Mucosa of descending colon (tissue), 3 donors: ENCODE measurements at places on chromosomes 12 and 14.
A peak's percentile ranks its signal among the peaks of the same experiment; 100 is the strongest.

- DNase-seq = no peak
Observed at GRCh38 chr14:99971941-99972747, 93.1 kb upstream of the EVL start.

DNA sequence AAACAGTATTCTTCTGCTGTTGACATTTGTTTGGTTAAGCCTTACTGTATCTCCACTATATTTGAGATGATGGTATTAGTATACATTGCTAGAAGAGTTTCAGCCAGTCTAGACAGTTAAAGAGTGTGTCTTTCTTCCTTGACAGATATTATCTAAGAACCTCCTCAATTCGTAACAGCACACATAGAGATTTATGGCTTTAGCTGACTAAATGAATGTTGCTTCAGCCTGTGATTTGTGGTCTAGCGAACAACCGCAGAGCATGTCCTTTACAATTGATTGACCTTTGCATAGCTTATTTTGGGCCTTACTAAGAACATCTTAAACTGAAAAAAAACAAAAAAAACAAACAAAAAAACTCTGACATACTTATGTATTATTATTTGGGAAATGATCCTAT lies 122.2 kb downstream of the DAAM1 start:
- no peak for DNase-seq

DNA sequence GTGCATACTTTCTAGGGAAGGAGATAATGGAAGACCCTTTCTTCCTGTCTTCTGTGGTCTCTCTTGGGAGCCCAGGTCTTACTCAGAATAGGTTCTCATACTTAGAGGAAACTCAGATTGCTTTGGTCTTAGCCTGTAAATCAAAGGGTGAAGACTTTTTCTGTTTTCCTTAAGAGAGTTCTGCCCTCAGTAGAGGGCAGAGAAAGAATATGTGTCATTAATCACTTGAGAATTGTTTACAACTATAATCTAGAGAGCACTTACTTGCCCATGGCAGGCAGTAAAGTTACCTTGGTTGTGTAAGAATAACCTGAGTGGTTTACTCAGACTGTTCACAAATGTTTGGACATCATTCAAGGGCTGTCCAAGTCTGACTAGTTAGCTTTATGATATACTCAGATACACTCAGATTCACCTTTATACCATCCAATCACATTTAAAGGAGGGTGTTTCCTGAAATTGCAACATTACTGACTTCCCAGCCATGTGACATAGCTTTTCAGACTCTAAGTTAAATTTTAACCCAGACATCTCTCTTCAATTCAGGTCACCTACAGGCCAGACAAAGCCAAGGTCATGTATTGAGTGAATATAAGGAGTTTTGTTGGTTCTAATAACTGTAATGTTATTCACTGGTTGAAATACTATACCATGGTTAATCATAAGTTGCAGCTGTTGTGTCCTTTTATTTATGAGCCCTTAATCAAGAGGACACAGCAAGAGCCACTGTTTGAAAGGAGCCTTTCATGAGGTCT lies 372.2 kb downstream of the RAD51B start:
- DNase-seq = no peak

DNA sequence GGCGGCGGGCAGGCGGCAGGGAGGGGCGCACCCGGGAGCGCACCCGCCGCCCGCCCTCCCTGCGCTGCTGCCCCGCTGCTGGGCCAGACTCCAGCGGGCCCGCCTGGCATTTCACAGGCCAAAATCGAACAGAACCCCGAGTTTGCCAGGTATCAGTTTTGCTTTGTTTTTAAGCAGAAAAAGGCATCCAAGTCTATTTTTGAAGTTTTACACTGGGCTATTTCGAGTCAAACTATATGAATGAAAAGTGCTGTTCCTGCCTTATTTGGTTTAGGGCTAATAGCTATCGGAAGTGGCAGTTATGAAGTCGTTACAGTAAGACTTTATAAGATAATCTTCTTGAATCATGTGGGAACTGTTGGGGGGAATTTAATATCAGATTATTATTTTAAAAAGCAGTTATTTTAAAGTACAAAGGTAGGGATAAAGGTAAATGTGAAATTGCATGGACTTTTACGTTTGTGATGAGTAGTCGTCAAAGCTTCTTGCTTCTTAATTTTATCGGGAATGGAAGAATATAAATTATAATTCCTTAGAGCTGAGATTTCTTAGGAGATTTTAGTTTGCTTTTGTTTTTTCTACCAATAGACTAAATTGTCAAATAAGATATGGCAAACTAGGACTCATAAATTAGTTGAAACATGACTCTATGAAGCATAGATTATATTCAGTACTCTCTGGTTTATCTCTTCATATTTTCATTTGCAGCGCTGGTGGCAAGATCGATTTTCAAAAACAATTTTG lies 1.1 kb downstream of the MSRB3 start:
- no peak for DNase-seq

- no peak for DNase-seq
Observed at GRCh38 chr14:105627701-105628100, 101.3 kb downstream of the TMEM121 start.

- DNase-seq = no peak
Observed at GRCh38 chr12:90921536-90921935, 33.4 kb downstream of the CCER1 start.

- DNase-seq = no peak
Observed at GRCh38 chr12:13161172-13161571, 35.4 kb upstream of the EMP1 start.

DNA sequence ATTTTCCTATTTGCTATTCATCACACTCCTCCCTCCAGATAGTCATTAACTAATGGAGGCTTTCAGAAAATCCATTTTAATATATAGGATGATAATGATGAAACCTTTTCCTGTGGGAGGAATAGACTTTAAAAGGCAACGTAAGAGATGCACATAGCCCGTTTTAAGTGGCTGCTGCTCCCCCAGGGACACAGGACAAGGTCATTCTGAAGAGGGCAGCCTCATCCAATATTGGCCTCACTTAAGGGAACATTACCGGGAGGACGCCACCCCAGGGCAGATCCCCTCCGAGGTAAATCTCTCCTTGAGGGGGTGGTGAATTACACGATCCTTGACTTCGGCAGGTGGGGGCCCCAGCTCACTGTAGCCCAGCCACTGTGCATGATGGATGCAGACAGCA lies 131.9 kb downstream of the PIWIL1 start:
- no peak for DNase-seq

DNA sequence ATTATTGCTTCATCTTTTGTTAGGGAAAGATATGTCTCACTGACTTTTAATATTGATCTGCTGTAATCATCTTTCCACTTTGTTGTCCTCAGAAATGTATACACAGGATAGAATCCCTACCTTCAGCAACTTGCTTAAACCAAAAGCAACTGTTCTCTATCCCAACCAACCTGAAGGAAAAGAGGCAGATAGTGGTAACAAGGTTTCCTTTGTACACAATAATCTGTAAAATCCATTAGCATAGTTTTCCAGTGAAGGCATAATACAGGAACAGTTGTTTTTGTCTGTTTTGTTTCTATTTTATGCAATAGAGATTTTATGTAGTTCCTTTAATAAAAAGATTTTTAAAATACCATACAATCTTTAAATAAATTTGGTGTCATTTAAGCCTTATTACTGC lies 170.5 kb downstream of the PIK3C2G start:
- DNase-seq = no peak

DNA sequence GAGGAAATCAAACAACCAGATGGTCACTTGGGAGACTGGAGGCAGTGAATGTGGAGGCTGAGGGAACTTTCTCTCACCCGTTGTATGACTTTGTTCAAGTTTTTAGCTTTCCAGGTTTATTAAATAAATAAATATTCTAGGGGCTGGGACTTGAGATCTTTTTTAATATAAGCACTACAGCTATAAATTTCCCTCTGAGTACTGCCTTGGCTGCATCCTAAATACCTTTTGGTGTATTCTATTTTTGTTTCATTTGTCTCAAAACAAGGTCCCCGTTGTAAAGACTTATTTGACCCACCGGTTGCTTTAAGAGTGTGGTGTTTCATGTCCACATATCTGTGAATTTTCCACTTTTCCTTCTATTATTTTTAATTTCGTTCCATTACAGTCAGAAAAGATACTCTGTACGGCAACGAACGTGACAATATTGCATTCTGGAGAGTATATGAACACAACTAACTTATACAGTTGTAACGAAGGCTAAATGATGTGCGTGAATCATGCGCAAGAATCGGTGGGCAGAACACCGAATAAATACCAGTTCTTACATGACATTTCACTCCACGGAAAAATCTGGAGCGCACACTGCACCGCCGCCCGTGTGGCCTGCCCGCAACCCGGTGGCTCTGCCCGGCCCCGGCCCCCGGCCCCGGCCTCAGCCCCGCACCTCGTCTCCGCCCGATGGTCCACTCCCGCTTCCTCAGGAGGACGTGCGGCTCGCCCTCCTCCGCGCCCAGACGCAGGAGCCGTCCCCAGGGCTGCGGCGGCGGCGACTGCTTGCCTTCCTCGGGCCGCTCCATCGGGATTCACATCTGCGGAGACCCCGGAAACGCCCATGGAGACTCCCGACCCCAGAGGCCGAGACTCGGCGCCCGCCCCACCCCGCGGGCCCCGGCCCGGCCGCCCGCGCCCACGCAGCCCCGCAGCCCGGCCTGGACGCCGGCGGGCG lies 602 bp downstream of the CHFR start:
- DNase-seq = peak; percentile 21

- no peak for DNase-seq
Observed at GRCh38 chr12:90922145-90922627, 32.8 kb downstream of the CCER1 start.

- no peak for DNase-seq
Observed at GRCh38 chr12:100339071-100339470, 17.8 kb upstream of the SLC17A8 start.

DNA sequence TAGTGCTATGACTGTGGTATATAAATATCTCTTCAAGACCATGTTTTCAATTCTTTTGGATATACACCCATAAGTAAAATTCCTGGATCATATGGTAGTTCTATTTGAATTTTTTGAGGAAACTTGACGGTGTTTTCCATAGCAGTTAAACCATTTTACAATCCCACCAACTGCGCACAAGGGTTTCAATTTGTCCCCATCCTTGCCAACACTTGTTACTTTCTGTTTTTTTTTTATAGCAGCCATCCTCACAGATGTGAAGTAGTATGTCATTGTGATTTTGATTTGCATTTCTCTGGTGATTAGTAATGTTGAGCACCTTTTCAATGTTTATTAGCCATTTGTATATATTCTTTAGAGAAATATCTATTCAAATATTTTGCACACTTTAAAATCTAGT lies 14.5 kb upstream of the A2M start:
- no peak for DNase-seq

GRCh38 chr12:13843841-13844240 lies 137.6 kb downstream of the GRIN2B start:
- DNase-seq = no peak

- DNase-seq = no peak
Observed at GRCh38 chr12:3536096-3536875, 45.3 kb downstream of the PRMT8 start.

- no peak for DNase-seq
Observed at GRCh38 chr14:103127861-103128598, 4.8 kb downstream of the TNFAIP2 start.

GRCh38 chr12:106213662-106214061 lies 34.2 kb downstream of the CKAP4 start:
- no peak for DNase-seq
